ENCODE measurements at places on chromosomes 16 and 17. TPM values are rescaled to one million over a fixed set of nuclear protein-coding genes. Genes with fewer than 3 reads are reported as not detected.

Gene NLRC3
- total RNA-seq = 1.7 TPM

Gene NEK8
- total RNA-seq = 2.7 TPM

Gene MT1M
- total RNA-seq = 0.57 TPM

Gene KRTAP1-1
- not detected for total RNA-seq

Gene KRTAP4-9
- not detected for total RNA-seq

Gene TEKT1
- total RNA-seq = not detected

Gene HSPB9
- not detected for total RNA-seq

Gene DUSP14
- 22.7 TPM for total RNA-seq

Gene SOCS3
- 17.7 TPM for total RNA-seq

Gene UNC119
- total RNA-seq = 25.3 TPM
